Effector CD8-positive, alpha-beta T cell (primary cell): ENCODE measurements at places on chromosomes 1 and 21.

DNA sequence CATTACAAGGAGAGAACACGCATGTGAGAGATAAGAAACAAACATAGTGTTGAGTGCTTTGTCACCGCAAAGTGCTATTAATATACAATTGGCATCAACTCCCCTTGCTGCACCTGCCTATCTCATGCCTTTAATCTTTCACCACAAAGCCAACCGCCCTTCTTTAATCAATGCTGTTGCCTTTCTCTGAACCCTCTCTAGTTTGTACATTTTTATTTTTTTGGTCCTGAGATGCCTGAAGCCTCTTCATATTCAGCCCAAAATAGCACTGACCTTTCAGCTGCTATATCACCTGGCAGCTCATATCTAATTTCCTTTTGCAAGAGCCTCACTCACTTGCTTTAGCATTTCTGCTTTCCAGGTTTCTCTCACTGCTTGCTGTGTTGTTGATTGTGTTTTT, 504.7 kb downstream of the NUF2 start:
- DNase-seq, result no peak

GRCh38 chr1:64122588-64122987, 80.8 kb upstream of the UBE2U start:
- DNase-seq, result no peak

- no peak for DNase-seq
Measured at GRCh38 chr21:33198346-33199099, 31.2 kb upstream of the IFNAR2 start.

DNA sequence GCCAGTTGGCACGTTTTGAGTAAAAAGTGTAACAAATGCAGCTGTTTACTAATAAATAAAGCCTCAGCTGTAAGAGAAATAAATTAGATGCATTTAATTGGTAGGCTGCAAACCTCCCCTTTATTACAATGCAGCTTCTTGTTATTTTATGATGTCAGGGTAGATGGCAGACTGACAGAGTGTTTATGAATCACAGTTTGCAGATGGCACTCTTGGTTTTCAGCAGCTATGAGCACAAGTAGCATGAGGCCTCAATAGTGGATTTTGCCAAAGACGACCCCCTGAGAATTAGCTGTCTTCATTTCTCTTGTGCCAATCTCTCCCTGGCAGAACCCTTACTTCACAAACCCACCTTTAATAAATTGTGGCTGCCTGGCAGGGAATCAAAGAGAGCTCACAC, 161.2 kb upstream of the C1orf87 start:
- DNase-seq, result no peak
